Skeletal muscle tissue (tissue), 5 donors: ENCODE measurements at places on chromosomes 4 and X. TPM values are rescaled to one million over a fixed set of nuclear protein-coding genes. Genes with fewer than 3 reads are reported as not detected.

Gene RNF175
- not detected for total RNA-seq

Gene GPRIN3
- total RNA-seq = 3.7 TPM

Gene DUSP21
- not detected for total RNA-seq

Gene KDR
- total RNA-seq = 49.1 TPM

Gene MAMLD1
- 2.6 TPM for total RNA-seq

Gene MGAT4D
- not detected for total RNA-seq
